MM.1S (cell line): ENCODE measurements at places on chromosomes 3 and 15.

GRCh38 chr3:140233702-140234101 is 298.7 kb downstream of the CLSTN2 start:
- DNase-seq, result no peak

DNA sequence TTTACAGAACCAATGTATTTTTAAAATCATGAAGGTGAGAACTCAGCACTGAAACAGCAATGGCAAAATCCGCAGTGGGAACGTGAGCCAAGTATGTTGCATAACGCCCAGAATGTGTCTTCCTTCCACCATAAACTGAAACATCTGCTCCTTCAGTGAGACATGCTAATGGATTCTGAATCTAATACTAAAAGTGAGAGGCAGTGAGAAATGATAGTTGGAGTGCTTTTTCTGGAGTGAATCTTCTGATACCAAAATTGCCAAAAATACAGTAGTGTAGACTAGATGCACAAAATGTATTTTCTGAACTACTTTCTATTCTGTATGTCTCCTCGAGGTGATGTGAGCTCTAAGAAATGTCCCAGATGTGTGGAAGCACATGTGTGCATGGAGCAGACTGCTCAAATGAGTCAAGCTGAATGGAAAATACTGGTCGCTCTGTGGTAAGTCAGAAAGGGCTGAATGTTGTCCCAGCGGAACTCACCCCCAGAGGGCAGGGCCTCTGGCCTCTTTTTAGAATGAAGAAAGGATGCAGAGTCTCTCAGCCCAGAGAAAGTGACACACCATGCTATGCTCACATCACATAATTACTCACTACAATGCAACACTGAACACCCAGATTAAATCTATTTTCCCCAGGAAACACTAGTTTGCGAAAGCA is 73.0 kb downstream of the ATP10A start:
- no peak for DNase-seq

- DNase-seq, result no peak
These were observed 175.5 kb upstream of the CD96 start for GRCh38 chr3:111366515-111366914.

GRCh38 chr15:85649372-85649771 is 145.4 kb downstream of the KLHL25 start:
- no peak for DNase-seq

- DNase-seq, result no peak
These were observed 84.4 kb downstream of the MYLK start for GRCh38 chr3:123799544-123800361.

- DNase-seq, result no peak
These were observed 1.8 kb downstream of the PXK start for GRCh38 chr3:58334506-58334884.

DNA sequence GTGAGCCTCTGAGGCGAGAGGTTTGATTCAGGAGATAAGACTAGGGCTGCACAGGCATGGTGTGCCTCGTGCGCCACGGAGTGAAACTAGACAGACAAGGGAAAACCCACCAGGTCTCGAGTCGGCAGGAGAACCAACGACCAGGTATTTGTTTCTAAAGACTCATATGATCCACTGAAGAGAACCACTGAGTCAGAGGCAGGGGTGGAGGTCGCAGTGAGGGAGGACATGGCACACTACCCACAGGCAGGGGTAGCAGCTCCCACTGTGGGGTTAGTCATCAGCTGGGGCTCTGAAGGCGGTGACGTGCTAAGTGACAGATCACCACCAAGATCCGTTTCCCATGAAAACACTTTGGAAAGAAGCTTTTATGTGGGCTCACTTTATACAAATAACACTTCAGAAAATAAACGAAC is 45.7 kb downstream of the CHSY1 start:
- no peak for DNase-seq

DNA sequence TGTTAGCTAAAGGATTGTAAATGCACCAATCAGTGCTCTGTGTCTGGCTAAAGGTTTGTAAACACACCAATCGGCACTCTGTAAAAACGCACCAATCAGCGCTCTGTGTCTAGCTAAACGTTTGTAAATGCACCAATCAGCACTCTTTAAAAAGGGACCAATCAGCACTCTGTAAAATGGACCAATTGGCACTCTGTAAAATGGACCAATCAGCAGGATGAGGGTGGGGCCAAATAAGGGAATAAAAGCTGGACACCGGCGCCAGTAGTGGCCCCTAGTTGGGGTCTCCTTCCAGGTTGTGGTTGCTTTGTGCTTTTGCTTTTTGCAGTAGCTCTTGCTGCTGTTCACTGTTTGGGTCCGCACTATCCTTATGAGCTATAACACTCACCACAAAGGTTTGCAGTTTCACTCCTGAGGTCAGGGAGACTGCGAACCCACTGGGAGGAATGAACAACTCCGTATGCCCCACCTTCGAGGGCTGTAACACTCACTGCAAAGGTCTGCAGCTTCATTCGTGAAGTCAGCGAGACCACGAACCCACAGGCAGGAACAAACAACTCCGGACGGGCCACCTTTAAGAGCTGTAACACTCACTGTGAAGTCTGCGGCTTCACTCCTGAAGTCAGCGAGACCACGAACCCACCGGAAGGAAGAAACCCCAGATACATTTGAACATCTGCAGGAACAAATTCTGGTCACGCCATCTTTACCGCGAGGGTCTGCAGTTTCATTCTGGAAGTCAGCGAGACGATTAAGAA is 1.1 kb upstream of the SUCLG2 start:
- no peak for DNase-seq

GRCh38 chr3:128050597-128050996 is 1.6 kb upstream of the SEC61A1 start:
- no peak for DNase-seq

- DNase-seq, result no peak
These were observed 126.9 kb upstream of the HES1 start for GRCh38 chr3:194009019-194009418.

GRCh38 chr3:100069472-100069871 is 44.8 kb downstream of the FILIP1L start:
- no peak for DNase-seq

- DNase-seq, result no peak
These were observed 36.8 kb upstream of the SCAANT1 start for GRCh38 chr3:63949005-63949404.

DNA sequence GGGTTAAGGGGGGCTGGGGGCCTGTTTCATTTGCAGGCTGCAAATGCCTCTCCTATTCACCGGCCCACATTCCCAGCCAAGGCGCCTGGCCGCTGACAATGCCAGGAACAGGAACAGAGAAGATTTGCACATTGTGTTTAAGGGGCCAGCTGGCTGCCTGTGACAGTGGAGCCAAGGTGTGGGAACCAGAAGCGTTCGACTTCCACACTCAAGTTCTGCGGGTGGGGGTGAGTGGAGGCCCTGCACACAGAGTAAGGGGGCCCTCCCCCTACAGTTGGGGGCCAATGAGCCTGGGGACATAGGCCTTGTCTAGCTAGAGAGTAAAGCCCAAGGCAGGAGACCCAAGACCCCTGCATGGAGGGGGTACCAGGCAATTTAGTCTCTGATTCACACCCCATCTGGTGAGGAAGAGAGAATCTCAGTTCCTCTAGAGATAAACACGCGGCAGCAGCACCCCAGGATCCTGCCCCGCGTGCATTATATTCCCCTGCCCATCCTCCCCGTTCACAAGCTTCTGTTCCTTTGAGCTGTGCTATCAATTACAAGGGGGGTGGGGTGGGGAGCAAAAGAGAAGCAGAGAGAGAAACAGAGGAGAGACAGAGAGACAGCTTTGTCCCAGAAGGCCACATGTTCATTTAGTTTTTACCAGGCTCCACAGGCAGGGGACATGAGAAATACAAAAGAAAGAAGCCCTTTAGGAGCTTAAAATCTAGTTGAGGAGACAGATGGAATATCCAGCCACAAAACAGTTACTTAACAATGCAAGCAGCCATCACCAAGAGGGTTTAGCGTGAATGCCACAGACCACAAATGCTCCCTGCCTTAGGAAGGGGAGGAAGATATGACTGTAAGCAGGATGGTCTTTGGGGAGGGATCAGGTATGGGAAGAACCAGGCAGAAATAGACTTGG is 9.2 kb downstream of the IGDCC3 start:
- no peak for DNase-seq

GRCh38 chr15:48440084-48440483 is 108.9 kb downstream of the DUT start:
- no peak for DNase-seq

- DNase-seq, result no peak
These were observed 692 bp downstream of the SCAANT1 start for GRCh38 chr3:63911509-63911872.

DNA sequence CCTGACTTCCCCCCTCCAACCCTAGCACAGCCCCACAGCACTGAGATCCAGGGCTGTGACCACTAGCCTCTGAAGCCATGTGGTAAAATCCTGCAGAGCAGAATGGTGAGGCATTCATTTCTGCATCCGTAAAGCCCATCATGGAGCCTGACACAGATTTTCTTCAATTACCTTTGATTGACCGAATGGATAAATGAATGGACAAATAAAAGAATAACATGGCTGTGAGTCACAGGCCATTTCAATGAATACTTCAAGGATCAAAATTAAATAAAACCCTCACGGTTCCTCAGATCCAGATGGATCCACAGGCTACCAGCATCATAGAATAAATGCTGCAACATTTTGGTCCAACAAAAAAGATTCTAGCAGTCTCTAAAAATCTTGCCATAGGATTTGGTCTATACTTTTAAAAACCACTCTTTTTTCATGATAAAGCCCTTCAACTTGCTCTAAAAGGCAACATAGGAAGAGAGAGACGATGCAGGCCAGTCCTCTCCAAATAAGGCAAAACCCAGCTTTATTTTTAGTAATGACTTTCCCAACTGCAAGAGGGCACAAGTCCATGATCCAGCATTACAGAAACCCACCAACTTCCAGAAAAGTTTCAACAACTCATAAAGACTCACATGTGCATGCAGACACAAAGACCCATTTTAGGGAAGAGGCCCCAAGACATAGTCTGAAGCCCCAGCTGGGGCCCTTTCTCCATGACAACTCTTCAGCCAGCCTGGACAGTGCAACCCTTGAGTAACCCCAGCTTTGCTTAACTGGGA is 52.4 kb upstream of the MRPS22 start:
- no peak for DNase-seq
